ENCODE measurements at places on chromosomes 7 and 10.

- DNase-seq, result no peak
Measured at GRCh38 chr7:2621061-2621828, 10.5 kb upstream of the TTYH3 start.

GRCh38 chr10:6390213-6390845 is 187.6 kb downstream of the PFKFB3 start:
- DNase-seq, result no peak

DNA sequence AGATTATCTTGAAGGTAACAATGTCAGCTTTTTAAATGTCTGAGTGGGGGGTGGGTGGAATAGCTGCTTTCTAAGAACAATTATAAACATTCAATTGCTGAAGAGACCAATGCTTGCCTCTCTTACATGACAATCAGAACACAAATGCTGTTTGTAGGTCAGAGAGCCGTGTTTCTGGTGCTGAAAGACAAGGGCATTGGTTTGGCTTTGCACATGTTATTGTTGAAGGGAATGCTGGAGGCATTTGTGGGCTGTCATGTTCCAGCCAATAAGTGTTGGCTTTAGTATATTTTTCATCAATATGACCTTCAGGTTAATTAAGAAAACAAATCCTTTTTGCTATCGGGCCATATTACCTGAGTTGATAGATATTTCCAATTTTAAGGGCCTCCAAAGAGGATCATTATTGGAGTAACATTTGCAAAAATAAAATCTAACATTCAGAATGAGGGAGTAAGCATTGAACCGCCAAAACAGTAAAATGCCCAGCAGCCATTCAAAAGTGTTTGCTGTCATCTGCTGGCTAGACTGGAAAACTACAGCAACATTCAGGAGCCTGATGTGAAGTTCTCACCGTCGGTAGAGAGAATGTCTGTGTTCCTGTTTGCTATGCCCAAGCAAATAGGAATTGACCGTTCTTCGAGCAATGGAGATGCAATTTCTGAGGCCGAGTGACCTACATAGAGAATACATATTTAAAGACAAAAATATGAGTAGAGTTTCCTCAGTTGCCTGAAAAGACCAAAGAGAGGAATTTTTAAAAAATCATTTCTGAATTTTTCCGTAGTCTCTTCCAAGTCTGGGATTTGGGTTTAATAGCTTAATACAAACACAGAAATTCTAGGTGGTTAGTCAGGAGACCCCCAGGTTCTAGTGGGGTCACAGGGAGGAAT is 118.9 kb downstream of the APBB1IP start:
- DNase-seq, result peak; percentile 45

DNA sequence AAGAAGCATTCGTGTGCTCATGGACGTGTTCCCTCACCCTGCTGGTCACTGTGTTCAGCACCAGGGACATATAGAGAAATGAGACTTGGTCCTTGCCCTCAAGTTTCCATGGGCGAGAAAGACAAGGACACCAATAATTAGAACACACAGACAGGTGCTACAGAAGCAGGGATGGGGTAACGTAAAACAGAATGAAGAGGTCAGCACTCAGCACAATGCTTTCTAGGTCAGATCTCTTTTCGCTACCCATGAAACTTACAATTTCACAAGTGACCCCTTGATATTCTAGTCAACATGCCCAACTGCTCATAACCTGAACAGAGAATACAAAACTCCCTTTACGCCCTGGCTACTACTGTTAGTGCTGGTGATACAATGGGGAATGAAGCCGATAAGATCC is 6.0 kb upstream of the ANK3 start:
- DNase-seq, result no peak

DNA sequence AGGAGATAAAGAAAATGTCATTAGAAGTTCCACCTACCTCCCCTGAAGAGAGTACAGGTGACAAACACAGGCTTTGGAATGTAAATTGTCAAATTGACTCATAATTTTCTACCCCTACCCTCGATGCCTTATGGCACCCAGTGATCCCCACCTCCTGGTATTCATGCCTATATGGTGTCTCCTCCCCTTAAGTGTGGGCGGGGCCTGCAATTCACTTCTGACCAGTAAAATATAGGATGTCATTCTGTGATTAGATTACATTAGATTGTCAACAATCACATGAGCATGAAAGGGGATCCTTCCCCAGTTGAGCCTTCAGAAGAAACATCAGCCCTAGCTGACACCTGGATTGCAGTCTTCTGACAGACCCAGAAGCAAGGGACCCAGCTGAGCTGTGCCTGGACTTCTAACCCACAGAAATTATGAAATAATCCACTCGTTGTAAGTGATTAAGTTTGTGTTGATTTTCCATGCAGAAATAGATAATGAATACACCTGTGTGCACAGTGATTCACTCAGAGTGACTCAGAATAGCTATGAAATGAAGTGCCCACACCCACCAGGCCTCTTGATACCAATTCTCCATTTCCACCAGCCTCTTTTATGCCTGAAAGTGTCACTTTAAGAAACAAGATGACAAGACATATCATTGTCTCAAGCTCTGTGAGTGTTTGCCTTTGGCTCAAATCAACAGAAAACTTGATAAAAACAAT is 8.5 kb upstream of the SLC39A12 start:
- no peak for DNase-seq

GRCh38 chr10:30803892-30804322 is 174.4 kb upstream of the LYZL2 start:
- peak; percentile 87 for DNase-seq

GRCh38 chr10:101848894-101849351 is 5.3 kb upstream of the KCNIP2 start:
- no peak for DNase-seq

GRCh38 chr10:29304264-29304994 is 15.6 kb downstream of the LYZL1 start:
- peak; percentile 23 for DNase-seq

DNA sequence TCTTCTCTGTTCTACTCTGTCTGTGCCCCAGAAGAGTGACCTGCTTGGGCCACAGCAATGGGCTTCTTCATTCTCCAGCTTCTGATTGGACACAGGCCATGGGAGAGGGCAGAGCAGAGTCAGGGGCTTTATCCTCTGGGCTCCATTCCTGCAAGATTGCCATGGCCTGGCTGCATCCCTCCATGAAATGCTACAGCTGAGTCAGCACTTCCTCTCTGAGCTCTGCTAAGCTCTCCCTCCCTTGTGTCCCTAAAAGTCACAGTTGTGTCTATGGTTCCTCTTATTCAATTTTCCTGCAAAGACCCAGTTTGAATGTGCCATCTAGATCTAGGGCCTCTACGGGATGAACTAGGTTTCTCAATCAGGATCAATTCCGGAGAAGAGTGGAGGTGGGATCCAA is 903.8 kb downstream of the TYW1 start:
- no peak for DNase-seq

GRCh38 chr7:66055321-66055956 is 20.2 kb upstream of the ASL start:
- no peak for DNase-seq

DNA sequence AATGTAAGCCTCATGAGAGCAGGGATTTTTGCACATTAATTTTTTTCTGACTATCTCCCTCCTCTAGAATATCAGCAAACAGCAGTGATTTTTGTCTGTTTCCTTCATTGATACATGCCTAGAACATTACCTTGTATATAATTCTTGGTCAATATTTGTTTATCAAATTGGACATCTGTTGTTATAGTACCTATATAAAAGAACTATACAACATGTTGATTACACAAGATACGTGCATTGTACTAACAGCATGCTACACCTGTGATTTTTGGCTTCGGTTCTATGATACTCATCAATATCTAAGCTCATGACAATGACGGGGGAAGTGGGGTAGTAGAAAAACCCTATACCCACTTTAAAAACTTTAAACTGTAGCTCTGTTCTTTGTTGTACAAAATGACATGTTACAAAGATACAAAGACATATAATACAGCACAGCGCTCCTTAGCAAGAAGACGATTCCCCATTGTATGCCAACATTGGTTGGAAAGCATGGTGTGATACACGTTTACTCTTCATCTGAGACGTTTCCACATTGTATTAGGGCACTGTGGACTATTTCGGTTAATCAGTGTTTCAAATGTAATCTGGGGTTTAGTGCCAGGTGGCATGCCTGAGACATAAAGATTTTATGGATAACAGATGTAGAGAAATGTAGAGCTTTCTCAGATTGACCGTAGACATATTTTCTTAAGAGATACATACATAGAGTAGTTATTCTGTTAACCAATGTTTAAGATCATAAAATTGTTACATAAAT is 70.5 kb upstream of the FOXP2 start:
- DNase-seq, result no peak

GRCh38 chr7:156537006-156537405 is 103.6 kb upstream of the RNF32 start:
- DNase-seq, result no peak

DNA sequence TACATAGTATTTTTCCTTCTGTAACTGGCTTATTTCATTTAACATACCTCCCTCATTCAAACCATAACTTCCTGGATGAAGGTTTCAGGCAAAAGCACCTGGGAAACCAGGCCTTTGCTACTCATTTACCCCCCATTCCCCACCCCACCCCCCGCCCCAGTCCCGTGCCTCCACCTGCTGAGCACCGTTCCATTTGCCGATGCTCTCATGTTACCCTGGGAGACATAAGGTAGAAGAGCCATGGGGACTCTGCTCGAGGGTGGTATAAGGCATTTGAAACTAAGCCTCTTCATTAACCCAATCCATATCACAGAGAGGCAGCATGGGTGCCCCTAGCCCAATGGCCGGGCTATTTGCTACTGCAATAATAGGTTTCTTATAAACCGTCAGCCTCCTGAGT is 22.2 kb upstream of the MCM10 start:
- DNase-seq, result no peak

GRCh38 chr10:115969591-115969990 is 303.4 kb downstream of the GFRA1 start:
- DNase-seq, result no peak

GRCh38 chr10:77233466-77233865 is 404.1 kb downstream of the KCNMA1 start:
- no peak for DNase-seq

DNA sequence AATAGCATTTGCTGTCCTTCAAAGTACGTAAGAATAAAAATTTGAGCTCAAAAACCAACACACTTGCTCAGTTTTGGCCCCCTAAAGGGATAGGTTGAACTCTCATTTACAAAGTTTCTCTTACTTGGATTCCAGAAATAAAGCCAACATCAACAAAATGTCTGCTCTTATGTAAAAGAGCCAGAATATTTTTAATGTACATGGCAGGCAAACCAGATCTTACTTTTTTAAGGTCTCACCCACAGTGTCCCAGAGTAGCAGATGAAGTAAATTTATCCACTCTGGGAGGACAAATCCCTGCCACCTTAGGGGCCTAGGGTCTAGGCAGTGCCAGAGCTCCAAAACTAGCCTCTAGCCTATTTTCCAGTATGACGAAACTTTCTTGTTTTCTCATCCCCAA is 159.6 kb downstream of the SKAP2 start:
- no peak for DNase-seq

DNA sequence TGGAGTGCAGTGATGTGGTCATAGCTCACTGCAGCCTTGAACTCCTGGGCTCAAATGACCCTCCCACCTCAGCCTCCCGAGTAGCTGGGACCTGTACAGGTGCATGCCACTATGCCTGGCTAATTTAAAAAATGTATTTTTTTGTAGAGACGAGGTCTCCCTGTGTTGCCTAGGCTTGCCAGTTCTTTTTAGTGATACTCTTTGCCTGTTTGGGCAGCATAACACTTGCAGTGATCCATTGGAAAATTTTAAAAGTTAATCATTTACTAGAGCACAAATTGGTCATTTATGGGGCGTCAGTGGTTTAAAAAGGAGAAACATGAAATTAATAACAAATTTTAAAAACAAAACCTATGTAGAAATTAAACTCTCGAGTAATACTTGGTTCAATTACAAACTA is 78.3 kb downstream of the DYNC2I1 start:
- DNase-seq, result no peak

GRCh38 chr7:136353287-136353686 is 376.1 kb upstream of the MTPN start:
- DNase-seq, result no peak

DNA sequence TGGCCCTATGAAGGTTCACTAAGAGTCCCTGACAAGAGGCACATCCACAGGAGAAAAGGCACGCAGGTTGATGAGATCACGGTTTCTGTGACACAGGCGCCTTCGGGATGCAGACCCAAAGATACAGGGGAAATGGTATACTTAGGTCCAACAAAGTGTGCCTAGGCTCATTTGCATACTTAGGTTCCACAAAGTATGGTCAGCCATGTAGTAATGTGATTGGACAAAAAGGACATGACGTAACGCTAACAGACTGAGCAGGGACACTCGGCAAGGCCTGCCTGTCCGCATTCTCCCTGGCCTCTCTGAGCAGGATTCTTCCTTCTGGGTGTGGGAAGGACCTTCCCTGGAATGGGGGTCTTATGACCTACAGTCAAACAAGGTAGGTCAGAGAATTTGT is 190.6 kb downstream of the CELF2 start:
- no peak for DNase-seq

DNA sequence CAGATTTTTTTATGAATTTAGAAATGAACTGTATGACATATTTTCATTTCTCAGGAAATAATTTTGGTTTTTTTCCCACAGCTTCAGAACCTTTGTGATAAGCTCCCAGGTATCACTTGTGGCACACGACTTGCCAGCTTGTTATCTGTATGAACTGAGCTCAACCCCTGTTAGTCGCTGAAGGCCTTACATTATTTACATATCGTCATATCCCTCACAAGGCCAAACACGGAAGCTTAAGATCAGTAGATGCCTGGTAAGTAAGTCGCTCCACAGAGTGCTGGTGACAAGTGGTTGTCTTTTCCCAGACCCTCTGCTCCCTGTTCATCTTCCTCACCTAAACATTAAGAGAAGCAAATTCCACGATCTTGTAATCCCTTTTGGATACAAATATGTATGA is 55.2 kb downstream of the RAPGEF5 start:
- DNase-seq, result no peak

GRCh38 chr10:9024210-9024609 is 969.7 kb downstream of the GATA3 start:
- no peak for DNase-seq

DNA sequence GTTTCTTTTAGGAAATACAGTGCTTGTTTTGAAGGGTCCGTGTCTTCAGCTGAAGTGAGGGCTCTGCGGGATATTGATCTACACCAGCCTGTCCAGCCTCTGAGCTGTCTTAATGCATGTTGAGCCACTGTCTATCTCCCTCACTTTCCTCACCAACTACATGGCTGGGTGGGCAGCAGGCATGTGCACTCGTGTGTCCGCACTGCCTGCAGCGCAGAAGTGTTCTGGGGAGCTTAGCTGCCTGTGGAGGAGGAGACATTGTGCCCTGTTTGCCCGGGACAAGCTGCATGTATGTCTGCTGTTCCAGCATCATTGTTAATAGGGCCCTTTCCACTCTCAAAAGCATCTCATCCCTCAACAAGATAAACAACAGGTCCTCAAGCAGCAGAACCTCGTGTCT is 133.1 kb upstream of the EEPD1 start:
- DNase-seq, result no peak

GRCh38 chr7:73828972-73829371 is 1.8 kb upstream of the CLDN4 start:
- no peak for DNase-seq

- DNase-seq, result no peak
Measured at GRCh38 chr10:86348321-86349210, 18.0 kb downstream of the GRID1 start.

- peak; percentile 4 for DNase-seq
Measured at GRCh38 chr10:105187243-105187642, 546.2 kb downstream of the SORCS3 start.
